ENCODE measurements at places on chromosomes 3 and 15.

GRCh38 chr3:68378631-68379030 lies 553.7 kb downstream of the TAFA4 start:
- DNase-seq: no peak

DNA sequence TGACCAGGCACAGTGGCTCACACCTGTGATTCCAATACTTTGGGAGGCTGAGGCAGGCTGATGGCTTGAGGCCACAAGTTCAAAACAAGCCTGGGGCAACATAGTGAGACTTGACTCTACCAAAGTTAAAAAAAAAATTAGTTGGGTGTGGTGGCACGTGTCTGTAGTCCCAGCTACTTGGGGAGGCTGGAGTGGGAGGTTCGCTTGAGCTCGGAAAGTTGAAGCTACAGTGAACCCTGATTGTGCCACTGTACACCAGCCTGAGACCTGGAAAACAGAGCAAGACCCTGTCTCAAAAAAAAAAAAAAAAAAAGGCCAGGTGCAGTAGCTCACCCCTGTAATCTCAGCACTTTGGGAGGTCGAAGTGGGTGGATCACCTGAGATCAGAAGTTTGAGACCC lies 3.1 kb downstream of the CDC25A start:
- no peak for DNase-seq

GRCh38 chr15:51931638-51932037 lies 39.9 kb downstream of the LEO1 start:
- no peak for DNase-seq

GRCh38 chr3:134427400-134428111 lies 53.3 kb upstream of the AMOTL2 start:
- no peak for DNase-seq

- no peak for DNase-seq
Observed at GRCh38 chr3:81622395-81622794, 139.1 kb downstream of the GBE1 start.

DNA sequence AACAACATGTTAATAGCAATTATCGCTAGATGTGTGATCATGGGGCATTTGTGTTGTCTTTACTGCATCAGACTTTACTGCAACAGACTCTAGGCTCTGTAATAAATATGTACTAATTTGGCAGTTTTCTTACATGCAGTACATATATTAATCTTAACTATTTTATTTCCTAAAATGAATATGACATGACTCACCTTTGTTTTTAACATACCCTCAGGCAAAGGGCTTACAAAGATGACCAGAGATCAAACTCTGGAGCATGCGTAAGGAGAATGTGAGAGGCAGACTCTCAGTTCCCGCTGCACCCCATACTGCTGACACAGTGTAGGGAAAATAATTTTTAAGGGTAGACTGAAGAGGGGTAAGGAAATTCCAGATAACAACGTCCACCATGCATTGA lies 7.2 kb upstream of the FAM174B start:
- no peak for DNase-seq
